ENCODE measurements at places on chromosomes 12 and 14.

GRCh38 chr12:110600254-110600653 is 13.7 kb upstream of the TCTN1 start:
- DNase-seq = no peak

DNA sequence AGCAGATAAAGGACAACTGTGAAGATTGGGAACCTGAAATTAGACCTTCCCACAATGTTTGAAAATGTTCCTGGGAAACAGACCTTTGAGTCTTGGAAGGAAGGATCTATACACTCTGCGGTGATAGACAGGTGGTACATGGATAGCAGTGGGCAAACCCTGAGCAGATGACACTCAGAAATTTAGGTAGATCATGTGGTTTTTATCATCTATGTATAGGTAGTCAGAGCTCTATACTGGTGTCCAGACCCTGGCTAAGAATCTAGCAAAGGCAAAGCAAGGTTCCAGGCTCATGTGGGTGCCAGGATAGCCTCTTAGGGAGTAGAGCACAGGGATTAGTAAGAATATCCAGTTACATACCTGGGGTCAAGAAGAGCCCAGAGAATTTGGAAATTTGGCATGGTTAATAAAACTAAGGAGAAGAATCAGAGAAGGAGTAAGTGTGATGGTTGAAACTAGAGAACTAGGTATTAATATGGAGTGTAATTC is 331.2 kb upstream of the FBXO33 start:
- DNase-seq = no peak

DNA sequence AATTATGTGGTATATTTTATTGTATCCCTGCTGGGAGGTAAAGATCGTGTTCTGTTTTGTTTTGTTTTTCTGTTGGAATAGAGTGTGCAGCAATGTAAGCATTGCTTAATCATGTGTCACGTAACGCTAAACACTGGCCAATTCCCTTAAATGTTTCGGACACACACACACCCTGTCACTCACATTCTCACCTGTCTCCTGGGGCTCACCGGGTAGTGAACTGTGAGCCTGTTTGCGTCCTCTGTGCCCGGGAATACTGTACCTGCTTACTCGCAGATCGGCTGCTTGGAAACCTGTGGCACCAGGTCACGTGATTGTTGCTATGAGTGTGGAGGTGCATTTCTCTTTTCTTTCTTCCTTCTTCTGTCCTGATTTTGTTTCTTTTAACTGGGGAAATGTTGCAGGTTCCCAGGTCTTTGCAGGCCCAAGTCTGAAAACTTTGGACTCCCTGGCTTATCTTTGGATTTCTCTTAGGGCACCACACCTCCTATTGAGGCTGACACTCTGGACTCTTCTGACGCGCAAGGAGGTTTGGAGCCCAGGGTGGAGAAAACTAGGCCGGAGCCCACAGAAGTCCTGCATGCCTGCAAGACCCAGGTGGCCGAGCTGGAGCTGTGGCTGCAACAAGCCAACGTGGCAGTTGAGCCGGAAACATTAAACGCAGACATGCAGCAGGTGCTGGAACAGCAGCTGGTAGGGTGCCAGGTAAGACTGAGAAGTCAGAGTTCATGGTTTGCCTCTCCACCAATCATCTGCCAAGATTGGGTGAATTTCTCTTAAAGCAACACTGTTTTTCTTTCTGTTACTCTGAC is 181.1 kb downstream of the ESR2 start:
- DNase-seq = peak; percentile 41

GRCh38 chr12:69533844-69534243 is 51.4 kb upstream of the CCT2 start:
- DNase-seq = no peak

DNA sequence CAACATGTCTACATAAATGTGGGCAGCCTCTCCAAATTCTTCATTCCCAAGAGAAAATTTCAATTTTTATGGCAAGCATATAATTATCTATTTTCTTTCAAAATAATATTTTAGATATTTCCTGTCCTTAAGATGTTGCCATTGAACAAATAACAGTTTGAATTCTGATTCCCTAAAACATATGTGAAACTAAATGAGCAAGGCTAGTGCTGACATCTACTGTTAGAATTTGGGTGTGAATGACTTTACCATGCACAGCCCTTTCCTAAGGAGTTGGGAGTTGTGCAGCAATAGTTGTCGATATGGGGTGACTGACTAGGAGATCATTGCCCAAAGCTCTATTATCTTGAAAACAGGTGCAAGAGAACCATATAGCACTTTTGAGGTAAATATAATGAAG is 108.2 kb upstream of the SLC38A4 start:
- peak; percentile 38 for DNase-seq

GRCh38 chr12:103547376-103547775 is 39.7 kb upstream of the STAB2 start:
- no peak for DNase-seq

- DNase-seq = no peak
Measured at GRCh38 chr12:114547636-114548035, 136.3 kb downstream of the TBX3 start.

DNA sequence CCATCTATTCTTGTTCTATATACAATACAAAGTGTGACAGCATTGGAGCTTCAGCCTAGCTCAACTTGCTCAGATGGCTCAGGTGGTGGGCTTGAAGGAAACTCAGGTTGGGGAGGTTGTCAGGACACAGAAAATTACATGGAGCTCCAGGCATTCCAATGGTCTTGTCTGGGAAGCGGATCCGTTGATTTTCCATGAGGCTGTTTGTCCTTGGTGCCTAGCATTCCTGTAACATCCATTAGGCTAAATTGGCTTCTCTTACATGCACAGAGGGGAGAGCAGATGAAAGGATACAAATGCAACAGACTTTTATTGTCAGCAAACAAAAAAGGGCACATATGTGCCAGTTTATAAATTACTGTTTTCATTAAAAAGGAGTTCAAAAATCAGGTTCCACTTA is 75.5 kb upstream of the OTX2 start:
- DNase-seq = no peak

- DNase-seq = peak; percentile 18
Measured at GRCh38 chr14:69093631-69094421, 59.1 kb downstream of the DCAF5 start.

GRCh38 chr14:54209511-54210250 is 187.1 kb upstream of the CDKN3 start:
- no peak for DNase-seq

DNA sequence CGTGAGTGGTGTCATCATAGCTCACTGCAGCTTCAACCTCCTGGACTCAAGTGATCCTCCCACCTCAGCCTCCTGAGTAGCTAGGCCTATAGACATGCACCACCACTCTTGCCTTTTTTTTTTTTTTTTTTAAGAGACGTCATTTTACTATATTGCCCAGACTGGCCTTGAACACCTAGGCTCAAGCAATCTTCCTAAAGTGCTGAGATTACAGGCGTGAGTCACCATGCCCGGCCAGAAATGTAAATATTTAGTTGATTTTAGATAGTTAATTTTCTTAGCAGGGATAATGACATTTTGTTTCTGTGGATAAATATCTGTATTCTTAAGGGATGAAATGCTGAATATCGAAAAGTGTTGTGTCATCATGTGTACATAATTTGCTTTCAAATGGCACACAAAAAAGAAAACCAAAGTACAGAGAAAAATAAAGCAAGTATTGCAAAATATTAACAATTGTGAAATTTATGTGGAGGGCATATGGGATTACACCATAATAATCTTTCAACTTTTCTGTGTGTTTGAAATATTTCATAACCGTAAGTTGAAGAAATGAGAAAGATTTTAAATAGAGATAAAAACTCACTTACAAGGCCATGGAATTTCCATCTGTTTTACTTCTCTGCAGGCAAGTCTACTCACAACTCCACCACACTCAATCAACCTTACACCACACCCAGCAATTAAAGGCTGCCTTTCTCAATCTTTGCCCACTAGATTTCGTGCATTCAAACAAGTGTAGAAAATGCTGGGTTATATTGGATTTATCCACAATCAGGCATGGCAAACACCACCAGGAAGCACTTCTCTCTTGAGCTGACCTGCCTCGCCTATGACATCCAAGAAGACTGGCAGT is 93.7 kb downstream of the SPTSSA start:
- no peak for DNase-seq

- DNase-seq = no peak
Measured at GRCh38 chr12:49567302-49567610, 686 bp downstream of the MCRS1 start.

DNA sequence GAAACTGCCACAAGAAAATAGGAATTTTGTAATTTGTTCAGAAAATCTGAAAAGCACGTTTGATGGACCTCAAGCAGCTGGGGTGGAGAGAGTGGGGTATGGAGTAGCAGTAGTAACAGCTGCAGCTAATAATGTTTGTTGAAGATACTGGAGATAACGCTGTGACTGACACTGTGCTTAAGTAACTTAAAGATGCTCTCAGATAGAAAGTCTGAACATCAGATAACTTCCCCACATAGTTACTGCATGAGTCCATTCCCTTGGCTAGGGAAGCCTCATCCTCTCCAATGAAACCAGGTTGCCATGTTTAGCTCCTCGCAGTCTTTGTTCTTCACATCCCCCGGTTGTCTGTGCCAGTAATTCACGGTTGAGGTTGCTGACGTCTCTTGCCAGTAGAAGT is 24.9 kb downstream of the RMST start:
- no peak for DNase-seq

DNA sequence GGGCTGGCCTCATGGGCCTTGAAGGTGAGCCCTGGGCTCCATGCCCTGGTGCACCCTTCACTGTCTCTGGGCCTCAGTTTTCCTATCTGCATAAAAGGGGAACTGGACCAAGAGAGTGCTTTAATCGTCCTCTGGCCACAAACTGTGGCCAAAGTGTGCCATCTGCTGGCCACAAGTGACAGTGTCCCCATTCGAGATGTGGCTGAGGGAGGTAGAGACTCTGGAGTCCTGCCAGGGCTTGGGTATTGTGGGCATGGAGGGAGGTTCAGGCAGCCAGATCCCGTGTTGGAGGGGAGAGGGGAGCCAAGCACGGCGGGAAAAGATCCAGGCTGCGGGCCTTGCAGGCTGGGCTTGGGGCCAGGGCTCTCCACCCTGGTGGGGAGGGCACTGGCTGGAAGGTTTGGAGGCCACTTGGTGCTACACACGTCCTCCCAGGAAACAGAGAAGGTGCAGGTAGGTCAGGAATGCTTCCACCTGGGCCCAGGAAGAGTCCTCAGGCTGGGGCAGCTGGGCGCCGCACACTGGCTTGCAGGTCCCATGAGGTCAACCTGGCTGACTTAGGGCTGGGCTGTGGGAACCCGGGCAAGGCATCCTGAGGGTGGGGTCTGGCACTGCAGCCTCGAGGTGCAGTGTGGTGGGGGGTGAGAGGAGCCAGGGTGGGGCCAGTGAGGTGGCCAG is 7.3 kb upstream of the KIF26A start:
- DNase-seq = peak; percentile 77

GRCh38 chr12:27333403-27334009 is 870 bp downstream of the BMAL2 start:
- DNase-seq = no peak

DNA sequence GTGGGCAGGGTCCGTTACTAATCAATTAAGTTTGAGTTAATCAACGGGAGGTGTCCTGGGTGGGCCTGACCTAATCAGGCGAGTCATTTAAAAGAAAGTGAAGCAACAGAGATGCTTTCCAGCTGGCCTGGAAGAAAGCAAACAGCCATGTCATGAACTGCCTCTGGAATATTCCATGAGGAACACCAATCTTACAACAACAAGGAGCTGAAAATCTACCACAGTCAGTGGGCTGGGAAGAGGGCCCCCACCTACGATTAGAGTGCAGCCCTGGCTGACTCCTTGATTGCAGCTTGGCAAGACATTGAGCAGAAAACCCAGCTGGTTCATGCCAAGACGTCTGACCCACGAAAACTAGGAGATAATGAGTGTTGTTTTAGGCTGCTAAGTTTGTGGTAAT is 56.2 kb downstream of the SSPN start:
- no peak for DNase-seq

GRCh38 chr14:88385212-88386101 is at the start of gene SPATA7:
TSS of gene SPATA7 (plus strand) at chr14:88385657. CDS start at chr14:88385819, 162 bp downstream.
- DNase-seq = peak; percentile 94

DNA sequence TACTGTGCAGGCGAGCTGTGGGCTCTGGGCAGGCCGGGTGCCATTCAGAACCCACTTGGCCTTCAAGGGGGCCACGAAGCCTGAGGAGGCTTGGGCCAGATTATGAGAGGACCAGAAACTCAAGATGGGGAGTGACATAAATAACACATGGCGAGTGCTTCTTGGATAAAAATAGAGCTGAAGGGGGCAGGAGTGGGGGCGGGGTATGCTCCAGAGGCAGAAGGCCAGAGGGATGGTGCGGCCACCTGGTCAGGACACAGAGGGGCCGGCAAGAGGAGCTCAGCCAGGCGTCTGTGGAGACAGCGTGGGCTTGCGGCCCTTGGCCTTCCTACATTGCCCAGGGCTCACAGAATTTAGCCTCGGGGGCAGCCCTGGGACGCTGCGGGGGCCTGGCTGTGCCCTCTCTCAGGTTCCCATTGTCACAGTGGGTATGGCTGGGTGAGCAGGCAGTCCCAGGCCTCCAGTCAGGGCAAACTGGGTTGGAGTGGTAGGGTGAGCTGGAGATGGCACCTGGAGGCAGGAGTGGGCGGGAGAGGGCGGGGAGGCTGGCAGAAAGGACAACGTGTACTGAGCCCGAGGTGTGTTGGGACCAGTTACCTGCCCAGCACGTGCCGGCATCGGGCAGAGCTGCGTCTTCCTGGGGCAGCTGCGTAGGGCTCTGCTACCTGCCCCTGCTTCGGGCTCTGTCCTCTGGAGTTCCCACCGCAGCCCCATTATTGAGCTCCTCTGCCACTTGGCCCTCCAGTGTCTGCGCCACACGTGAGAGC is 7.4 kb upstream of the SLC25A29 start:
- no peak for DNase-seq

DNA sequence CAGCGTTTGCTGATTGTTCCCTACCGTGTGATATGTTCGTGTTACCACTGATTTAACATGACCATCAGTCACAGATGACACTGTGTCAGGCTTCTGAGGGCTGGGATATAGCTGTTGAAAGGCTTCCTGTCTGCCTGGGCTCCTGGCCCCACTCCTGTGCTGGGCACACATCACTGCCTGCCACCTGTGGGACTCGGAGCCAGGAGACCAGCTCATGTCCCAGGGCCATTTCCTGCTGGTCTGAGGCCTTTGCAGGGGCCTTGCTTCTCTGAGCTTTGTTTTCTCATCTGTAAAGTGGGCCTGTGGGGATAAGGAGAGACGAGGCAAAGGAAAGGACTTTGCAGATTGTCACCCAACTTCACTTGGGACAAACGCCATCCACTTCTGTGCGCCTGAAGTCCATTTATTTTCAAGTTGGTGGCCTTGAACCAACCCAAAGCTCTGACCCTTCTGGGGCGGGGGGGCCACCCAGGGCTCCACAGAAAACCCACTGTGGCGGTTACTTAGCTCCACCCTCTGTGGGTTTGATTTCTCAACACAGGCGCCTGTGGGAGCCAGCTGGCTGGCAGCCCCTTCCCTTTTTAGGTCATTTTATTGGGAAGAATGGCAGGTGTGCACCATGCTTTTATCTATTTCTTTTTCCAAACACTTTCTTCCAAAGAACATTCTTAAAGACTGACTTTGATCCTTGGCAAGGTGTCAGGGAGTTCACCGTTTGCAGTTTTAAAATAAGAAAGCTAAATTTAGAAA is 54.1 kb downstream of the BEGAIN start:
- DNase-seq = no peak

DNA sequence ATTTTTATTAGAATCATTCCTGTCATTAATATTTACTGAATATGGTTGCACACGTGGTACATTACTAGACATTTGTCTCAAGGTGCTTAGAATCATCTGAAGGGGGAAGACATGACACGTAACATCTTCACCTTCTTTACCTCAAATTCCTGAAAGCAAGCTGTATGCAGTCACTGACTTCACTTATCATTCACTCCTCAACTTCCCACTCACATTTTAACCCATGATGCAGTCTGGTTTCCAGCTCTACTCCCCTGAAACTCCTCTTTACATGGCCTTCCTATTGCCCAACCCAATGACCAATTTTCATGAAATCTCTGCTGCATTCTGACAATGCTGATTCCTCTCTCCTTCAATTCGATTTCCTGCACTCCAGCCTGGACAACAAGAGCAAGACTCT is 5.8 kb upstream of the PSMC6 start:
- DNase-seq = no peak
